ENCODE measurements at places on chromosomes 2 and 18.

DNA sequence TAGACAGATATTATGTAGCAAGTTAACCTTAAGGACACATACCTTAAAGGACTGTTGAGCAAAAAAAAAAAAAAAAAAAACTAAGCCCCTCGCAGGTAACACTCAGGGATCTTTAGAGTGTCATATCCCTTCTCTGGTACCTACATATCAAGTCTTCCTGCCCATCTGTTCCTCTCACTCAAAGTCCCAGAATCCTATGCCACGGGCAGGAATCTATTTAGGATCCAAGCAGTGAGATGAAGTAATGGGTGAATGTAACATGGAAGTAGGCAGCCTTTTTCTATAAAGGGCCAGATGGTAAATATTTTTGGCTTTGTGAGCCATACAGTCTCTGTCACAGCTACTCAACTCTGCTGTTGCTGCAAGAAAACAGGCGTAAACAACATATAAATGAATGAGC is 496.7 kb downstream of the STK39 start:
- no peak for DNase-seq

GRCh38 chr2:157820193-157820592 is 55.9 kb downstream of the ACVR1 start:
- DNase-seq = no peak

- DNase-seq = no peak
These were observed 129.6 kb upstream of the KCTD1 start for GRCh38 chr18:26677957-26678356.

DNA sequence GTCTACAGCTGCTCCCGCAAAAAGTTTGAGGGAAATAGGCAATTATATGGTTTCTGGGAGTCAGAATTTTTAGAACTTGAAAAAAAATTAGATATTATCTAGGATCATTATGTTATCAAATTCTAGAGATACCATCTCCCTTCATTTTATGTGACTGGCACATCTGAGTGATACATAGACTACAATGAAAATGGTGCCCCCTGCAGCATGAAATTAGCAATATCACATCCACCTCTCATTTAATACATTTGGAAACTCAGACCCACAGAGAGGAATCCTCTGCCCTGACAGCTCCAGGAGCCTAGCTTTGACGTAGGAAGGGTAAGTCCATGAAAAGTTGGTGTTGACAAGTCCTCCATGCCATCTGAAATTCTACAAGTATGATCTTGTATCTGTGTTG is 381.6 kb downstream of the SUCLG1 start:
- no peak for DNase-seq

DNA sequence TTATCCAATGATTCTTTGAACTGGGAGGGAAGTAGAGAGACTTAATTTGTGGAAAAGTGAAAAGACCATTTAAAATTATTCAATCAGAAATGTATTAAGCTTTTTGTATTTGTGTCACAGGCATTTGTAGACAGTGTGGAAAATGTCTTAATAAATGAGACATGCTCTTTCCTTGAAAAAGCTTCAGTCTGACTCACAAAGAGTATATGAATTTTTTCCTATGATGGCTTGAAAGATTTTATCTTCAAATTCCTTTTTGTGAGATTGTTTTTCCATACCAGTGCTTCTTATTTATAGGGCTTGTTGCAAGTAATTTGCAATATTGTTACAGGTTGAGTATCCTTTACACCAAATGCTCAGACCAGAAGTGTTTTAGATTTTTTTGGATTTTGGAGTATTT is 39.5 kb downstream of the STON1 start:
- no peak for DNase-seq

DNA sequence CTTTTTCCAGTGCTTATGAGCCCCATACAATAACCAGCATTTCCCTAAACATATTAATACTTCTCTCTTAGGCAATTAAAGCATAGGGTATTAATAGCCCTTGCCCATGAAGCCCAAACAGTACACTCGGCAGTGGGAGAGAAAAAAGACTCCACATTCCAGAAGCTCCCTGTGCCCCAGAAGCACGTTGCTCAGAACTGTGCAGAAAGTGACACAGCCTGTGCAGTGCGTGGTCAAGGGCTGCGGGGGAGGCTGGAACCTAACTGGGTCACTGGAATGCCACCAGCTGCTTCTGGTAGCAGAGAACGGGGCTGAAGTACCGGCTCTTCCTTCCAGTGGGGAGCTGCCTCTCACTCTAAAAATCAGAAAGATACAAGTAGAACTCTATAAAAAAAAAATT is 32.7 kb downstream of the EIPR1 start:
- DNase-seq = no peak

DNA sequence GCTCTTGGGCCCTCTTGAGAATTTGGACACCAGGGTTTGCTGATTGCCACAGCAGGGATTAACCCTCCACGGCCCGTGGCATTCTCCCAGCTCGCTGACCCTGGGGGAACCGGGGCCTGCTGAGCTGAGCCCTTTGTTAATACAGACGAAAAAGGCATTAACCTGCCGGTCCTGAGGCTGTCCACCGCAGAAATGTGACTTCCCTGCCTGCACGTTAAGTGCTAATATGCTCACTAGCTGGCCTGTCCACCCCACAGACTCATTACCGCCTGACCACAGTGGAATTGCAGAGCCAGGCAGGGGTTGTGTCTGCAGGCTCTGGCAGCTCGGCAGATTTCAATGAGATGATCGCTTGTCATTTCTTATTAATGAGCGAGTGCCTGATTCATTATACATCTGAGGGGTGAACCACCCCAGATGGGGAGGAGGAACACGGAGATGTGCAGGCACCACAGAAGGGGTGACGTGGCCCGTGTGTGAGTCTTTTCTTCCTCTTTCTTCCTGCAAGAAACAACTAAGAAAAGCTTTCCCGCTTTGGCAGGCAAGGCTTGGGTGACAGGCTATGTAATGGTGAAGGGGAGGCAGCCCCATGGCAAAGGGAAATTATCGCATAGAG is 126.0 kb downstream of the GLI2 start:
- no peak for DNase-seq

DNA sequence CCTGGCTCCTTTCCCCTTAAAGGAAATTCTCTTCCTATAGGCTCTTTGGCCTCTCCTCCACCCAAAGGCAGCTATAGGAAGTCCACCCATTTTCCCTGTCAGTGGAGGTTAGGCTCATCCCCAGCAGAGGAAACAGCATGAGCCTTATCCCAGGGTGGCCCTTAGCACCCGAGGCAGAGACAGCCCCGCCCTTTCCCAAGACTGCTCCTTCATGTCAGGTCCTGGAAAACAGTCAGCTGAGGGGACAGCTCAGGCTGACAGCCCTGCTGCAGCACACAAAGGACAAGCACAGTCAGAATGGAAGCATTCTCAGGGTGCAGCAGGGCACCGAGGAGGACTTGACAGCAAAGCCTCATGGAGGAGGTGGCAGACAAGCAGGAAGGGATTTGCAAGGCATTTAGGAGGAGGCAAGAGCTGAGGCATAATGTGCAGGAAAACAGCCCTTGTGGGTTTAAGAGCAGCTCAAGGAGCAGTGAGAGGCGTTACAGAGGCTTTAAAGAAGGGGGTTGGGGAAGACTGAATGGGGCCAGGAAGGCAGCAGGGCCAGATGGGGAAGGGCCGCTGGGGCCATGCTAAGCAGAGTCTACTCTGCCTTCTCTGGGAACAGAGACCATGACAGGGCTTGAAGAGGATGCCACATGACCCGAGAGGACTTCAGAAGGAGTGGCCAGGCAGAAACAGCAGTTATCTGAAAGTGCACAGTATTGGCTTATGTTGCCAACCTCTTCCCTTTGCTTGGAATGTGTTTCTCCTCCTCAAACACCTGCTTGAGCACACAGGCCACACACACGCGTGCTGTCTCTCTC is 216.6 kb downstream of the SH3BP4 start:
- DNase-seq = no peak

- DNase-seq = no peak
These were observed at the start of gene CCDC102B for GRCh38 chr18:68797871-68798270. TSS of gene CCDC102B (plus strand) at chr18:68798080. CDS start at chr18:68836764, 38,684 bp downstream.

GRCh38 chr2:28347596-28347995 is 45.1 kb upstream of the FOSL2 start:
- no peak for DNase-seq

GRCh38 chr2:132478461-132479105 is 62.0 kb downstream of the GPR39 start:
- no peak for DNase-seq

GRCh38 chr2:166764216-166764615 is 124.1 kb upstream of the XIRP2 start:
- DNase-seq = no peak

GRCh38 chr18:55265984-55266383 is 306.7 kb upstream of the CCDC68 start:
- no peak for DNase-seq

DNA sequence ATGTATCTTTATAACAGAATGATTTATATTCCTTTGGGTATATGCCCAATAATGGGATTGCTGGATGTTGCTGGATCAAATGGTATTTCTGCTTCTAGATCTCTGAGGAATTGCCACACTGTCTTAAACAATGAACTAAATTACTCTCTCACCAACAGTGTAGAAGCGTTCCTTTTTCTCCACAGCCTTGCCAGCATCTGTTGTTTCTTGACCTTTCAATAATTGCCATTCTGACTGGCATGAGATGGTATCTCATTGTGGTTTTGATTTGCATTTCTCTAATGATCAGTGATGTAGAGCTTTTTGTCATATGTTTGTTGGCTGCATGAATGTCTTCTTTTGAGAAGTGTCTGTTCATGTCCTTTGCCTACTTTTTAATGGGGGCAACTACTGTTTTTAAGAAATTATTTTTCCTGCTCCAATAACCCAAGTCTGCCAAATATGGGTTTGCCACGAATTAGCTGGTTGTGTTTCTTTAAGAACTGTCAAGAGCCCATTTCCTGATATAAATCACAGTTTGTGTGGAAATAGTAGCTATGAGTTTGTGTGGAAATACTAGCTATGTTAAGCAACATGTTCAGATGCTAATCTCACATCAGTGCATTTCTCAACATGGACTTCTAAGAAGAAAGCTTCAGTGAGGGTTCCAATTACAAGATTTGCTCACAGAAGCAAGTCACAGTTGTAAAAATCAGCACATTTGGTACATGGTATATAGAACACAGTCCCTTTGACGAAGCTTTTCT is 259.4 kb downstream of the ANAPC1 start:
- no peak for DNase-seq

- no peak for DNase-seq
These were observed 41.4 kb upstream of the MAPRE2 start for GRCh38 chr18:34999756-35000289.

- DNase-seq = no peak
These were observed 69.1 kb upstream of the GRB14 start for GRCh38 chr2:164690361-164690760.

DNA sequence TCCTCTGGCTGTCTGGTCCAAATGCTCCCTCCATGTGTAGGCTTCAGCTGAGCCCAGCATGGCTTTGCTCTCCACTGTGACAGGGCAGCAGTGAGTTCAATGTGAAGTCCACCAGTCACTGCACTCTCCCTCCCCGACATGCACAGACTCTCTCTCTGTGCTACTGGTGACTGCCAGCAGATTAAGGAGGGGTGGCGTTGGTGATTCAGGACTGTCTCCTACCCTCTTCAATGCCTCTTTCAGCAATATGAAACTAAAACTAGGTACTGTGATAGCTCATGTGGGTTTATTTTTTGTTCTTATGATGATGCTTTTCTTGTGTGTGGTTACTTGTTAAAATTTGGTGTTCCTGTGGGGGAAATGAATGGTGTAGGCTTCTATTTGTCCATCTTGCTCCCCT is 201.0 kb upstream of the RBMS1 start:
- DNase-seq = no peak

Measured in hematopoietic multipotent progenitor cell treated with erythropoietin and hydrocortisone succinate and interleukin-3 and kit ligand, for 17 days (in vitro differentiated cells).